ENCODE measurements at places on chromosomes 12 and 14.

GRCh38 chr12:112833267-112833666 is 41.7 kb downstream of the RPH3A start:
- DNase-seq: no peak

DNA sequence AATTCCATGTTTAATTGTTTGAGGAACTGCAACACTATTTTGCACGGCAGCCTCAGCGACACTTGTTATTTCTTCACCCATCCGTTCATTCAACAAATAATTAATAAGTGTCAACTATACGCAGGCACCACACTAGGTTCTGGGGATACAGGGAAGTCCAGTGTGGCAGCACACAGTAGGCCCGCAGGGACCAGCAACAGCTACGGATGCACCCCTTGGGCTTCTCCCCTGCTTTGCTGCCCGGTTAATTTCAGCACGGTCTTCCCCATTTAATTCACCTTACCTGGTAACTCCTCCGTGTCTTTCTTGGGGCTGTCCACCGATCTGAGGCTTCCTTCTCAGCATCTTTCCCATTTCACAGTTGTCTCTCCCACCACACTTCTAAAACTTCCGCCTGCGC is 48.3 kb downstream of the ZFP36L1 start:
- no peak for DNase-seq

GRCh38 chr12:103879048-103879692 is 38.1 kb upstream of the NT5DC3 start:
- DNase-seq: no peak

DNA sequence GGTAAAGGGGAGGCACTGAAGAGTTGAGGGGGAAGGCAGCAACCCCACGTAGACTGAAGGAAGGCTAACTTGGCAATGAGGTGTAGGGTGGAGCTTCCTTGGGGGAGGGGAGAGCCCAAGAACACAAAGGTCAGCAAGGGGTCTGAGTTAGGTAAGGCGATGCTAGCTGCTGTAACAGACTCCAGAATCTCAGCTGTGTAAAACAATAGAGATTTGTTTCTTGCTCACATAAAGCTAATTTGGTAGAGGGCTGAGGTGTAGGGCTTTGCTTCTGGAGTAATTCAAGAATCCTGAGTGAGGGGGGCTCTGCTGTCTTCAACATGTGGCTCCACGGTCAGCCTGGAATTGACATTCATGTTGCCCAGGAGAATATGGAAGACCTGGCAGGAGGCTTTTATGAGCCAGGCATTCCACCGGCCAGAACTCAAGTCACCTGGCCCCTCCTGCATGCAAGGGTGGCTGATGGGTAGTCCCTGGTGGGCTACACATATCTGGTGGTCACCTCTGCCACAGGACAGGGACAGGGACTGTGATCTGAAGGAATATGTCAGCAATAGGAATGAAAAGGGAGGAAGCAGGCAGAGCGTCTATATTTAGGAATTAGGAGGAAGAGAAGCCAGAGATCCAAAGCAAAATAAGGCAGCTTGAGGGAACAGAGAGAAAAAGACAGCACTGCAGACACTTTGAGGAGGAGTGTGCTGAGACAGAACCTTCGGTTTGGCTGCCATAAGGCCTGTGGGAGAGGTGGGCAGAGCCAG is 153.7 kb downstream of the ZFP36L1 start:
- DNase-seq: no peak

DNA sequence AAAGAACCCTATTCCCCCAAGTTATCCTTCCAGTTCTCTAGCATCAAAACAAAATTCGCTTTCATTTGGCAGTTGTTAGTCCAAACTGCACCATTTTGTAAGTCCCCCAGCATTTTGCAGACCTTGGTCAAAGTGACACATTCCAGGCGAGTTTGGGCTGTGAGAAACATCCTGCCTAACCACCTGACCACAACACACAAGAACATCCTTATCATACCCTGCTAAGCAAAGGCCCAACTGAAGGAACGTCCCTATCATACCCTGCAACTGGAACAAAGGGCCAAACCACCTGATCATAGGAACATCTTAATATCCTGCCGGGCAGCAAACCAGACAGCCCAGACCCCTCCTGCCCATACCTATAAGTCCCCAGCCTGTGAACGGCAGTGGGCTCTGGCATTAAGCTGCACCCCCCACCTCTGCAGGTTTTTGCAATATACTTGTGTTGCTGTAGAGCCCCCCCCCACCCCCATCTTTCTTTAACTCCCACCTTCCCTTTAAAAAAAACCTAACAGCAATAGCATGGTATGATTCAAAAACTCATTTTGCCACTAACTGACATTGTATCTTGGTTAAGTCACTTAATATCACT is 2.7 kb downstream of the PCNX4 start:
- no peak for DNase-seq

GRCh38 chr14:99831903-99832685 is 38.9 kb downstream of the EML1 start:
- no peak for DNase-seq

GRCh38 chr14:81344481-81345160 is 55.5 kb downstream of the STON2 start:
- no peak for DNase-seq

- peak; percentile 88 for DNase-seq
Observed at GRCh38 chr12:124680863-124681778, 113.7 kb upstream of the NCOR2 start.

GRCh38 chr12:1766110-1766509 is 54.3 kb upstream of the LRTM2 start:
- DNase-seq: no peak

DNA sequence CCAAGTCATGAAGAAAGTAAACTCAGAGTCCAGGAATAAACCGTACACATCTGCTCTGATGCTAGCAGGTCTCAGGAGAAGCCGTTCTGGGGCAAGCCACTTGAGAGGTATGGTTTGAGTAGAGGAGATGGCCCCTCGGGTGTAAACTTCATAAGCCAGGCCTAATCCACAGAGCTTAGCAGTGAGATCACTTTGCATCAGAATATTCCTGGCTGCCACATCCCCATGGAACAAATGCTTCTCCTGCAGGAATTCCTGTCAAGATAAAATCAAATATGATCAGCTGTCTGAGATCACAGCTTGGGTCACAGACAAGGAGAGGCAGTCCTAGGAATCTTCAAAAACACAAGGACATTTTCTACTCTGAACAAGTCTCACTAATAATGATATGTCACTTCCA is 11.2 kb upstream of the MAGOHB start:
- no peak for DNase-seq

- DNase-seq: no peak
Observed at GRCh38 chr14:69045857-69046475, 66.9 kb upstream of the ACTN1 start.

DNA sequence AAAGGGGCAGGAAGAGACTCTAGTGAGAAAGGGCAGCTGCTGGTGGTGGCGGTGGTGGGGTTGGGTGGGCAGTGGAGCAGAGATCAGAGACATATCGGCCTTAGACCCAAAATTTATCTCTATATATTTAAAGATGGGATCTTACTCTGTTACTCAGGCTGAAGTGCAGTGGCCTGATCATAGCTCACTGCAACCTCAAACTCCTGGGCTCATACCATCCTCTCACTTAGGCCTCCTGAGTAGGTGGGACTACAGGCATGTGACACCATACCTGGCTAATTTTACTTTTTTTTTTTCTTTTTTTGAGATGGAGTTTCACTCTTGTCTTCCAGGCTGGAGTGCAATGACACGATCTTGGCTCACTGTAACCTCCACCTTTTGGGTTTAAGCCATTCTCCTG is 18.6 kb upstream of the ITGA5 start:
- DNase-seq: no peak

GRCh38 chr12:18549598-18549997 is 188.2 kb downstream of the PLCZ1 start:
- DNase-seq: no peak

DNA sequence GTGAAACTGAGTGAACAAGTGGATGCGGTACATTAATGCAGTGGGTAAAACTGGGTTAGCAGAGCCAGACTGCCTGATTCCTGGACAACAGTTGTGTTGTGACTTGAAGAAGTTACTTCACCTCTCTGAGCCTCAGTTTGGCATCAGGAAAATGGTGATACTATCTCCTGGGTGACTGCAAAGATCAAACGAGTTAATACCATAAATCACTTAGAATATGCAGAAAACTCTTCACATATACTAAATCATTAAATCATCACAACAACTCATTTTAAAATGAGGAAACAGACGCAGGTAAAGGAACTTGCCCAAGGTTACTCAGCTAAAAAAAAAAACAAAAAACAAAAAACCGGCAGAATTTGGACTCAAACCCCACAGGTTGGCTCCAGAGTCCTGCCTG is 811 bp downstream of the MTERF2 start:
- DNase-seq: no peak

- no peak for DNase-seq
Observed at GRCh38 chr14:105006831-105007592, 13.9 kb downstream of the CDCA4 start.

- no peak for DNase-seq
Observed at GRCh38 chr12:132219323-132219722, 75.1 kb downstream of the NOC4L start.

GRCh38 chr14:96156804-96157760 is 47.6 kb upstream of the BDKRB2 start:
- no peak for DNase-seq

DNA sequence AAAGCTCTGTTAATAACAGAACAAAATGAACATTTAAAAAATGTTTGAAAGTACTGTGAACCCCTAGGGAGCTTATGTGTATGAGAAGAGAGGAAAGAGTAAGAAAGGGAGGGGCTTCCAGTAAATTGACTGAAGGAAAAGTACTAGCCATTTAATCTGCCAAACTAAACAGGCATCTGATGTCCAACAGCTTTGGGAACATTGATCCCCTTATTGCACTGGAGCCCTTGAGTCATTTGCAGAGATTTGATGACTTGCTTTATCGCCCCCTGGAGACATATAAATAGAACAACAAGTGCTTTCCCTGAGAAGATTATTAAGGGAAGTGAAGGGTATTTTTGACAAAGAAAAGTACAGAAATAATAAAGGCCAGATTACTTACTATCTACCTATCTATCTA is 319.3 kb upstream of the NOVA1 start:
- no peak for DNase-seq

DNA sequence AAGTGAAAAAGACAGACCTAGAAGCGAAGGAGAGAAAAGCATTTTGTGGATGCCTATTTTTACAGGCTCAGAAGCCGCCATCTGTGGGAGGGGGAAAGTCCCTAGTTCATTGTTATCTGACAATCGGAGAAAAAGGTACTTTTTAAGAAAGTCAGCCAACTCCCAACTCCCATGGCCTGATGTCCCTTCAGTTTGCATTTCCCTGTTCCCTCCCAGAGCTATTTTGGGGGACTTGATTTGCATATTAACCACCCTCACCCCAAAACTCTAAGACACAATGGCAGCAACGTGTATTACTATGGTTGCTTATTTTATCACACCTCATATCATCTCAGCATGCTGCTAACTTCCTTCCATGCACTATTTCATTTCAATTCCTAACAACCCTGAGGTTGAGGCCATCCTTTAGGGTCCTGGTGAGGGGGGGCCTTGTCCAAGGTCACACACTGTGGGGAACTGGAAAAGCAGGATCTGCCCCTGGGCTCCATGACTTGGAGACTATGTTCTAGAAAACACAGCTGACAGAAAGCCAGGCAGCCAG is 18.7 kb downstream of the HVCN1 start:
- no peak for DNase-seq

DNA sequence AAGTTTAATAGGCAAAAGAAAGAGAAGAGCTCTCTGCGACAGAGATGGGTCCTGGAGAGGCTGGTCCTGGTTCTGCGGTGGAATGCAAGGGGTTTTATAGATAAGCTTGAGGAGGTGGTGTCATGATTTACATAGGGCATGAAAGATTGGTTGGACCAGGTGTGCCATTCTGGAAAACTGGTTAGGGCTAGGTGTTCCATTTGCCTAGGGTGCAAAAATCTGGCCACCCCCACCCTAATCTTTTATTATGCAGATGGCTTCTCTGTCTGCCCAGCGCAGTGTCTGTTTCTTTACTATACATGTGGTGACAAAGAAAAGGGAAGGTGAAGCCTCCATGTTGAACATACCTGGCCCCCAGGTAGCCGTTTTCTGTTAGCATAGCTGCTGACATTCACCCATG is 65.4 kb downstream of the ERC1 start:
- no peak for DNase-seq

- DNase-seq: no peak
Observed at GRCh38 chr14:22737052-22737451, 29.4 kb upstream of the OXA1L start.

DNA sequence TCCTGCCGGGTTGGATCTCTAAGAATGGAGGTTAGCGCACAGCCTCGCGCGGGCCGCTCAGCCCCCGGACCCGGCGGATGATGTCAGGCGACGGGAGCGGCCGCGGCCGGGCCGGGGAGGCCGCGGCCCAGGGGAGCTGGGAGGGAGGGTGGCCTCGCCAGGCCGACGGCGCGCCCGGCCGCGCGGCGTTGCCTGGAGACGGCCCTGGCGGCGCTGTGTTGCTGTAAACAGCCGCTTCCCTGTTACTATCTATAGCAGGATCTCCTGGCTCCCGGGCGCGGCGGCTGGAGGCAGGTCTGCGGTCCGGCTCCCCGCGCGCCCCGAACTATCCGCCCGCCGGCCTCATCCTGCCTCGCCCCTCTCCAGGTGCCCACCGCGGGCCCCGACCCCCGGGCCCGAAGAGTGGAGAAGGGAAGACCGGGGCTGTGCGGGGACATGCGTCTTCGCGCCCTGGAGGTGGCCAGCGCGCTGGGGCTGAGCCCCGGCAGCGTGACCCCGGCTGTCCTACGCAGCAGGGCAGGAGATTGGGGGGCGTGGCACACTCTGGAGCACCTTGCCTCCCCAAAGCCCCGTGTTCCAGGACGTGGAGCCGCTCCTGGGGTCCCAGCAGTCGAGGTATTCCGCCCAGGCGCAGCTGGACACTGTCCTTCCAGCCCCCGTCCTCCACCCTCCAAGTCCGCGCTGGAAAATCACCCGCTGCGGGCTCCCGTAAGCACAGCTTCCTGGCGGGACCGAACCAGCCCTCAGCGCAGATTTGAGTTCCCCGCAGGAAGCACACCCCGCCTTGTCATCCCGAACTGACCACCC is 1.4 kb upstream of the FOS start:
- DNase-seq: peak; percentile 73

GRCh38 chr12:32362892-32363291 is 36.5 kb upstream of the FGD4 start:
- DNase-seq: no peak

DNA sequence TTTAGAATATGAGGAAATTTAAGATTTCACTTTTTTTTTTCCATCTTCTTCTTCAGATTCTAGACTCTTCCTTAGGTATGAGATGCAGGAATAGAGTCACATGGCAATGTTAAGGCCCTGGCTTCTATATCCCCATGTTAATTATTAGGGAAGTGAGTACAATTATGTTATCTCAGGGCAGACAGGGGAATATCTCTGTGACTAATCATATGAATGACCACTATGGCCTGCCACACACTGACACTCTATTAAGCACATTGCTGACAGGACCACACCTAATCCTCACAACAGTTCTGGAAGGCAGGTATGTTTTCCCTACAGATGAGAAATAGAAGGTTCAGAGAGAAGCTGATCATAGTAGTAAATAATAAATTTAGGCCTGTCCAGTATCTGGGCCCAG is 69.4 kb upstream of the PTPRQ start:
- DNase-seq: no peak

GRCh38 chr12:8088574-8088973 is 6.5 kb downstream of the NECAP1 start:
- no peak for DNase-seq

Data from 8988T (cell line).